Muscle of leg (tissue), 16 donors: ENCODE measurements at places on chromosomes 7 and 10. TPM values are rescaled to one million over a fixed set of nuclear protein-coding genes. Genes with fewer than 3 reads are reported as not detected.

The ARPC1B gene
- 51.8 TPM for polyA plus RNA-seq

The GBX1 gene
- polyA plus RNA-seq, result 1.6 TPM

The TRPV6 gene
- 0.05 TPM for polyA plus RNA-seq

The LRRN3 gene
- polyA plus RNA-seq, result 12.2 TPM

The ZFYVE27 gene
- 19.8 TPM for polyA plus RNA-seq

The KLF14 gene
- polyA plus RNA-seq, result 1.2 TPM

The ANKRD2 gene
- polyA plus RNA-seq, result 34.6 TPM

The FBXW4 gene
- 42.2 TPM for polyA plus RNA-seq

The PRF1 gene
- polyA plus RNA-seq, result 1.6 TPM

The PTPRZ1 gene
- polyA plus RNA-seq, result 5.5 TPM

The UTF1 gene
- not detected for polyA plus RNA-seq

The DNAH11 gene
- polyA plus RNA-seq, result 0.82 TPM

The MET gene
- polyA plus RNA-seq, result 15.4 TPM

The PTPN20 gene
- 0.49 TPM for polyA plus RNA-seq

The AUTS2 gene
- polyA plus RNA-seq, result 70.6 TPM

The CYP26C1 gene
- not detected for polyA plus RNA-seq

The IL2RA gene
- polyA plus RNA-seq, result 0.07 TPM

The PRSS37 gene
- not detected for polyA plus RNA-seq

The STRIP2 gene
- 6.2 TPM for polyA plus RNA-seq

The ZNF212 gene
- polyA plus RNA-seq, result 11.0 TPM

The EPC1 gene
- polyA plus RNA-seq, result 38.4 TPM

The SFTPA1 gene
- not detected for polyA plus RNA-seq

The CPA4 gene
- polyA plus RNA-seq, result 1.3 TPM

The MRLN gene
- polyA plus RNA-seq, result 121 TPM

The GPR15LG gene
- polyA plus RNA-seq, result not detected

The UPK3B gene
- polyA plus RNA-seq, result 0.24 TPM

The FLNC gene
- 556 TPM for polyA plus RNA-seq

The EVX1 gene
- polyA plus RNA-seq, result not detected

The FAM241B gene
- 0.66 TPM for polyA plus RNA-seq

The HPSE2 gene
- 0.57 TPM for polyA plus RNA-seq

The CALY gene
- polyA plus RNA-seq, result not detected

The KAT6B gene
- 18.1 TPM for polyA plus RNA-seq

The TIMM23 gene
- polyA plus RNA-seq, result 53.8 TPM
